Activated naive CD4-positive, alpha-beta T cell treated with Interleukin-2 at 50 U/mL for 16 hours (primary cell): ENCODE measurements at places on chromosomes 3 and 15.

DNA sequence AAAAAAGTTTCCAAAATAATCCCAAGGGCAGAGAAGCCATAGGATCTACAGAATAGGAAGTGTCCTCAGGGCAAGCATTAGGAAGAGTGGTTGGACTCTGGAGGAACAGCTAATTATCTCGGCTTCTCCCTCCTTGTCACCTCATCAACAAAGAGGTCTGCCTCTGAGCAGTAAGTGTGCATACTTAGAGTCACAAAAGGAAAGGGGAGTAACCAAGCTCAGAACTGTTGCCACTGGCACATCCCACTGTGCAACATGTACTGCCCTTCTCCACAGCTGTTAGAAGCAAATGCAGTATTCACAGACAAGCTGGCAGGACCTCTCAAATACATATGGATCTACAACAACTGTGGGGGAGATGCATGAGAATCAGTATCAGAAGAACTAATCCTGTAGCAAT, 31.5 kb downstream of the NGLY1 start:
- no peak for DNase-seq

DNA sequence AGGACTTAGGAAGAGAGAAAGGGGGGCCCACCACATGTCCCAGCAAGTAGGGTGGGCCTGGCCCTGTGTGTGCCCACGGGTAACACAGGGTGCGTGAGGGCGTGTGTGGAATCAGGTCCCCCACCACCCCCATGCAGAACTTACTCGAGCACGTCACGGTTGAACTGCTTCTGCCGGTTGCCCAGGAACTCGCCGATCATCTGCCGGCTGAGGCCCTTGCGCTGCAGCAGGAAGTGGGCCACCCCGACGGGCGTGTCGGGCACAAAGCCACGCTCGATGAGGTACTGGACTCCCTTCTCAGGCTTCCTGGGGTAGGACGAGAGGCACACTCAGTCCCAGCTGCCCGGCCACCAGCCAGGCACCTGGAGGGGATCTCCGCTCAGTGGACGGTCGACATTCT, 83.1 kb upstream of the RPL32 start:
- DNase-seq: no peak

- no peak for DNase-seq
These were observed 56.9 kb downstream of the LRCH3 start for GRCh38 chr3:197847866-197848401.

DNA sequence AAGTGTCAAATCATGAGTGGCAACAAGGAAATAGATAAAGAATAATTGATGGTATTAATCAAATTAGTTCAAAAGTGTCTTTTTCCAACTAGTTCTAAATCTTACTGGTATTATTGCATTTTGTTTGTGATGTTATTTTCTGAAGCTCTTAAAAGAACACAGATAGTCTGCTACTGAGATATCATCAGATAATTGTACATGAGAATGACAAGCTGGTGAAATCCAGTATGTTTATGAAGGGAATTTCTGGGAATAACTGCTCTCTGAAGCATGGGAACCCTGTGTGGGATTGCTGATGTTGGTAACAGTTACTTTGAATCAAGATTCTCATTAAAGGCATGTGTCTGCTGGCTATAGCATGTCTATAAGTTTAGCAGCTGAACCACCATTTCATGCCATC, 190.3 kb upstream of the CDIN1 start:
- no peak for DNase-seq

DNA sequence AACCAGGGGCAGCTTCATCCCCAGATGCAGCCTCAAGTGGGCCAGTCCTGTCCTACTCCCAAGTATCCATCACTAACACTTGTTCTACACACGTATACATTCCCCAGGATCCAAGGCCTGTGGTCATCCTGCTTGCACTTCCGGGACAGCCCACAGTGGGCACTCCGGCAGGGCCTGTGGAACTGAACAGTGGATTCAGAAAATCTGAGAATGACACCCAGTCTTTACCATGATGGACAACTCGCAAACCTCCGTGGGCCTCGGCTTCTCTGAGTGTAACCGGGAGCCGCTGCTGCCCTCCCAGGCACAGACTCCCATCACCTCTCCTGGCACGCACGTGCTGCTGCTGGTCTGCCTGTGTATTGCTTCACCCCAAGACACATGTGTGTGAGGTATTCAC, 59.6 kb downstream of the ATP10A start:
- no peak for DNase-seq

DNA sequence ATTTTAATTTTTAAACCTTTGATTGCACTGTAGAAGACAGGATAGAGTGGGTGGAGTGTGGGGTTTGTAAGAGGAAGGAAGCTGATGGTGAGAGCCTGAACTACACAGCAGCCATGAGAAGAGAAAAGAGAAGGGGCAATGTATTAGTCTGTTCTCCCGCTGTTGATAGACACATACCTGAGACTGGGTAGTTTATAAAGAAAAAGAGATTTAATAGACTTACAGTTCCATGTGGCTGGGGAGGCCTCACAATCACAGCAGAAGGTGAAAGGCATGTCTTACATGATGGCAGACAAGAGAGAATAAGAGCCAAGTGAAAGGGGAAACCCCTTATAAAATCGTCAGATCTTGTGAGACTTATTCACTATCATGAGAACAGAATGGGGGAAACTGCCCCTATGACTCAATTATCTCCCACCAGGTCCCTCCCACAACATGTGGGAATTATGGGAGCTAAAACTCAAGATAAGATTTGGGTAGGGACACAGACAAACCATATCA, 37.3 kb downstream of the STARD5 start:
- no peak for DNase-seq

GRCh38 chr15:65940618-65940909, 71.3 kb downstream of the RAB11A start:
- no peak for DNase-seq

DNA sequence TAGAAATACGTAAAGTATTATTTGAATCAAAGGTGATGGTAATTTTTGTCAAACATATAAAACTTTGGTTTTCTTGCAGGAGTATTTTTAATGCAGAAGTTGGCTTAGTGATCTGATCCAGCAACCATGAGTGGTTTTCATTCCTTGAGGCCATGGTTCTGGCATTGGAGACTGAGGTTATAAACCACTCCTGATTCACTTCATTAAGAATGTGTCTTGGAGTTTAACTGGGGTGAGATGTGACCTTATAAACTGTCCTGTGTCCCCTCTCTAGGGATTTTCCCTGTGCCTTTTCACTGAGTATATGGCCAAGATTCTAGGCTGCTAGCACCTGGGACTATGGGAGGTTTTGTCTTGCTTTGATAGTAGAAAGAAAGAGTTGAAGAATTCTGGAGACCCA, 94.3 kb downstream of the RYR3 start:
- no peak for DNase-seq

DNA sequence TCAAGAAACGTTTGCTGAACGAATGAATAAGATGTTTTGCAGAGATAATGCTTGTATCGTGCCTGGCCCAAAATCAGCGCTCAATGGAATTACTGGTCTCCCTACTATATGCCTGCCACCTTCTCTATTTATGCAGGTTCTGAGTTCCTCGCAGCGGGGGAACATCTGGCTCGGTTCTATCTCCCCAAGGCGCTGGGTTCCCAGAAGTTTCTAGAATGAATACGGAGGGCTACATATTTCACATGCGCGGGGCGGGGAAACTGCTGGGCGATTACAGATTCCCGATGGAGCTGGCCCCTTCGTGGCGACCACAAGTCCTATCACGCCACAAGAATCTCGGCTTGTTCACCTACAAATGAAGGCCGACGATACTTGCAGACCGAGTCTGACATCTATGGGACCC, 411 bp upstream of the EIF2B5 start:
- no peak for DNase-seq

DNA sequence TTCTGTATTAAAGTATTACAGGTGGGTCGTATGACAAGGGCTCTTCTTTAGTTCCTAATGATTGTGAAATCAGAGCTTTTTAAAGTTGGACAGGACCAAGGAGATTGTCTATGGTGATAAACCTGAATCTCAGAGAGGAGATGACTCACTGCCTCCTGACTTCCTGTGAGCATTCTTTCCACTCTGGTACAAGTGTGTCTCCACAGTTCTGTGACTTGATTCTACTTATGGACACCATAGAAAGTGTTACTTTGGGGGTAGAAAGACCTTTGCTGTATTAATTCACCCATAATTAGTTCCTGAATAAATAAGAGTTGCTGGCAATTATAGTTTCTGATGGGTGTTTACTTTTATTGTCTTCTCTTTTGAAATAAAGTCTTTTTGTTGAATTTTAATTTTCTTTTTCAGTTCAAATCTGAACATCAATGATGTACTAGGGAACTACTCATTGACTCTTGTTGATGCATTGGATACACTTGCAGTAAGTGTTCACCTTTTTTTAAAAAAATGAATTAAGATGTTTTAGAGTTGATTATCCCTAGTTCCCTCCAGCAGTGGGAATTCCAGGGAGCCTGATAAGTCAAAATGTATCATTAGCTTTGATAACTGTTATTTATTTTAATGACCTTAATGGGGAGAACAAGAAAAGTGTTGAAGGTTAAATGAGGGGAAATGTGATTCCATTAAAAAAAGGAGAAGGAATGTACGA, 7.4 kb downstream of the EDEM1 start:
- DNase-seq: peak; percentile 54

- no peak for DNase-seq
These were observed 117.9 kb downstream of the LRRC28 start for GRCh38 chr15:99369196-99369595.

DNA sequence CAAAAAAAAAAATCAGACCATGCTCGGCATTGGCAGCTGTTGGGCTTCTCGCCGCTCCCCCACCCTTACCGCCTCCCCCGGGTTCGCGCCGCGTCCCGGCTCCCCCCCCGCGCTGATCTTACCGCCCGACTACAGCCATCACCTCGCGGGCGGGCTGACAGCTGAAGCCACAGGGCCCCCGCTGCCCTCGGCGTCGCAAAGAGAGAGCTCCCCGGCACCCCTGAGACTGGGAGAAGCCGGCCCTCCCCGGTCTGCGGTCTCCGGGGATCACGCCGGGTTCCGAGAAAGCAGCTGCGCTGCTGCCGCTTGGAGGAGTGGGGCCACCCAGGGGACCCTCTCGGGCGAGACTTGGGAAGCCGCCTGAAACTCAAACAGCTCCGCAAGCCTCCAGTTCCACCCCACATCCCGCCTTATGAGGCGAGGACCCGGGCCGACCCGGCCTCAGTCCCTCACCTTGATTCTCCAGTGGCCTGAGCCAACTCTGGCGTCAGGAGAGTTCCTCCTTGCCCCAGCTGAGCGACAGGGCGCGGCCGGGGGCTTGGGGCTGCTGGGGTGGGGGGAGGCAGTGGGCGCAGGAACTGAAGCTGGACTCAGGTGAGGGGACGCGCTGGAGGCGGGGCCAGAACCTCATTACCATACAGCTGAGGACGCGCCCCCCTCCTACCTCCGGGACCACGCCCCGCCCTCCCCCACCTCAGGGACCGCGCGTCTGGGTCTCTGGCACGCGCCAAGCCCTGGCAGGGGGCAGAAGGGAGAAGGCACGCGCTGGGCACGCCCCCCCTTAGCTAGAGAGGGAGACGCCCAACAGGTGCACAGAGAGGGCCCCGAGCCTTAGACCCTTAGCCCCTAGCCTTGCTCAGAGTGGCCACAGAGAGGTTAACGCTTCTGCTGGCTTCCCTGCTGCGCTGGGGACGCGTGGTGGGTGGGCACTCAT, 1.0 kb upstream of the DLL4 start:
- no peak for DNase-seq

DNA sequence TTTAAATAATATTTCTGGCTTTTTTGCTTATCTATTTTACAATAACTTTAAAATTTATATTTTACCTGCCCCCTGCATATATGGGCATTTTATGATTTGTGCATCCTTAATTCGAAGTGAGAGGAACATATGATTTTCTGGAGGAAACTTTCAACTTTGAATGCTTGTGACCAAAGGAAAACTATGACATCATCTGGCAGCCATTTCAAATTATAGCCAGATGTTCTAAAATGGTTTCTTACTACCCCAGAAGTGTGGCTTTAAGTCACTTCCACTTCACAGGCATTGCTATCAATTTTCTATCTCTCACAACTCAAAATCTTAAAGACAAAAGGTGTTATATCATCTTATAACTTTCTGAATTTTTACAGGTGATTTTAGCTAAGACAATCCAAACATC, 508.8 kb downstream of the RBMS3 start:
- no peak for DNase-seq

GRCh38 chr3:188176884-188177283, 22.9 kb downstream of the LPP start:
- no peak for DNase-seq

DNA sequence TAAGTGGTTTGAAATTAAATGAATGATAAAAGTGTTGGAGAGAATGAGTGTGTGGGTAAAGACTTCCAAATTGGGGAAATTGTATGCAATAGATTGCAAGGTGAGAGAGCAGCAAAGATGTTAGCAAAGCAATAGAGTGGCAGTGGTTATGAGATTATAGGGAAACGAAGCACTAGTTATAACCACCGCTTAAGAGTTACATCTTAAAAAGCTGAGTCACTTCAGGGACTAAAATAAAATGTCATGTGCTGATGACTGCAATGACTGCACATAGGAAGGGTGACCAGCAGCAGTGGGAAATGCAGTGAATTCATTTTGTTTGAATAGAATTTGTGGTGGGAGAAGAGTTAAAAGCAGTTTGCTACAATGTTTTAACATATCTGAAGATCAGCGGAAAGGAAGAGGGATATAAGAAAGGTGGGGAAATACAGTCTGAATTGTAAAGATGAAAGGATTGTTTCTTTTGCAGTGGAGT, 127.3 kb downstream of the RAP2B start:
- no peak for DNase-seq

DNA sequence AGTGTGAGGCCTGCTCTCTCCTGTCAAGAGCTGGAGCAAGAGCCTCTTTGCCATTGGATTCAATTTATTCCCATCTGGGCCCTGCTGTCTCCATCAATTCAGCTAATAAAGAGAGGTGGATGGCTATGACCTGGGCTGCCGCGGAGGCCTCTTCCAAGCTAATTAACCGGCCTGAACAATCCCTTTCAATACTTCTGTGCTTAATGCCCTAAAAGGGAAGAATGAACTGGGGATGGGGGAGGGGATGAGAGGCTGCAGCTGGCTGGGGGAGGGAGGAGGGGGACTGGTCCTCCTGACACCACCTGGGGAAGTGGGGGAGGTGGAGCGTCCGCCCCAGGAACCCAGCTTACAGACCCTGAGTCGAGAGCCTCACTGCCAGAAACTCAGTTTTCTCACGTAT, 33.4 kb upstream of the PRR23E start:
- DNase-seq: no peak

DNA sequence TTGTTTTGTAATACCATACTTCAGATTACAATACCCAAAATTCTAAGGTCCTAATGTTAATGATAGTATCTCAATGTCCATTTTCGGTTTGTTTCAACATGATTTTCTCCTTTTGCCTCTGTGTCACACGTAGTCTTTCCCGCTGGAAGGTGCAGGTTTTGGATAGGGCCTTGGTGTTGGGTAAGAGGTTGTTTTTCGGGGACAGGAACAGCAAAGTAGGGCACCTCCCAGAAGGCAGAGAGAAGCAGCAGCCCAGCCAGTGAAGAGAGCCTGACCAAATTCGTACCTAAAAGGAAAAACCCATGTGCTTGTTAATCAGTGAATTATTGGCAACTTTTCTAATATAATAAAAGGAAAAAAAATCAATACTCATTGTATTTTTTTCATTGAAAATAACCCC, 14.1 kb downstream of the CLDN1 start:
- no peak for DNase-seq

GRCh38 chr3:149120051-149120972, 9.1 kb upstream of the HPS3 start:
- DNase-seq: no peak
